Stimulated activated CD4-positive, alpha-beta T cell treated with anti-CD3 and anti-CD28 coated beads, Interleukin-2, amount 100 ng/mL, for 24 hours (primary cell): ENCODE measurements at places on chromosomes 2 and 18.

DNA sequence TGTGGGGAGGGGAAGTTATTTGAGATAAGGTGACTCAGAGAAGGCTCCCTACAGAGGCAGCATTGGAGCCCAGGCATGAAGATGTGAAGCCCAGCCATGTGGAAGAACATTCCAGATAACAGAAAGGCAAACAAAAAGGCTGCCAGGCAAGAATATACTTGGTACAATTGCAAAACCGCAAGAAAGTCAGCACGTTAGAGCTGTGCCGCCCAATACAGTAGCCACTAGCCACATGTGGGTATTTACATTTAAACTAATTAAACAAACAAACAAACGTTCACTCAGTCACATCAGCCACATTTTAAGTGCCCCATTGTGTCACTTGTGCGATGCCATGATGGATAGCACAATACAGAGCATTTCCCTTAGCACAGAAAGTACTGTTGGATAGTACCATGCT is 179.6 kb downstream of the SATB2 start:
- no peak for DNase-seq

DNA sequence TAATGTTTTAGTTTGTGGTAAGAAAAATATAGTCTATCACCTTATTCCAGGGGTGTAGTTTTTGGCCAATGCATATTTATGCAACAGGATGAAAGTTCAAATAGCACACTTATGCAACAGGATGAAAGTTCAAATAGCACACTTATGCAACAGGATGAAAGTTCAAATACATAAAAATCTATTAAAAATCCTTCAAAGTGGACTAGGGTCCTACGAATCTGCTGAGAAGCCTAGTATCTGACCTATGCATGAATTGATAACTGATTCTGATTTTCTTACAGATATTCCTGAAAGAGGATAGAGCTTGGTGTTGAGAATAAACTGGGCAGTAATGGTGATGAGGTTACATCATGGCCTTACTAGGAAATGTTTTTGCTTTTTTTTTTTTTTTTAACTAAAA is 2.8 kb downstream of the PECR start:
- no peak for DNase-seq

GRCh38 chr2:189142893-189143759 is 36.4 kb downstream of the COL5A2 start:
- peak; percentile 53 for DNase-seq

- no peak for DNase-seq
Observed at GRCh38 chr2:109659396-109660045, 45.4 kb downstream of the SOWAHC start.

- no peak for DNase-seq
Observed at GRCh38 chr2:56267415-56267788, 83.6 kb downstream of the CCDC85A start.

- DNase-seq: no peak
Observed at GRCh38 chr2:42754021-42754775, 9.7 kb downstream of the OXER1 start.

DNA sequence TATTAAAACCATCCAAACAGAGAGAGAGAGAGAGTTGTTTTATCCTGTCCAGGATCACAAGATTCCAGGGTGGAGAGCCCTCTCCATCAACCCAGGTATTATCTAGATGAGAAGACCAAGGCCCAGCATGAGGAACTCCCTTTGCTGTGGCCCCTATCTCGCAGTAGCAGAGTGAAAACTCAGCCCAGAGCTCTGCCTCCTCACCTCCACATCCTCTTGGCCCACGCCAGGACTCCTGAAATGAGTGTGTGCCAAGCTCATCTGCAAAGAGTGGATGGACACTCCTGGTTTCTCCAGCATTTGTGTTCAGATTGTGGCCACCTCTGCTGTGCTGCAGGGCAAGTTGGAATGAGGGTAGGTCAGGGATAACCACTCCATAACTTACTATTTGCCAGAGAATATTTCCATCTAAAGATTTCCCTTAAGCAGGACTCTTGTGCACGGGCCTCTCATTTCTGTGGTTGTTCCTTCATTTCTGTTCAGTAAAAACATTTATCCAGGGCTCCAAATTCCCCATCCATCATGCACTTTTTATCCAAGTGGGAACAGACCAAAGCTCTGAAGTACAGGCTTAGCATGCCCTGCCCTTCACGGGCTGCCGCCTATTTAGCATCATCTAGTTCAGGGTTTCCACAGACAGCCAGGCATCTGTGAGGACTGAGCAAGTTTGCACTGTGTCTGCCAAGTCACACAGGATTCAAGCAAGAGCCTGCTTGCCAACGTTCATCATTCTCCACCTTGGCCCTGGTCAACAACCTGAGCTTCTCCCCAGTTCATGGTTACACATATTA is 583.2 kb upstream of the ID2 start:
- DNase-seq: no peak

GRCh38 chr2:170504810-170505145 is 210.4 kb upstream of the SP5 start:
- no peak for DNase-seq

GRCh38 chr18:30689216-30689615 is 353.3 kb downstream of the DSC3 start:
- DNase-seq: no peak

DNA sequence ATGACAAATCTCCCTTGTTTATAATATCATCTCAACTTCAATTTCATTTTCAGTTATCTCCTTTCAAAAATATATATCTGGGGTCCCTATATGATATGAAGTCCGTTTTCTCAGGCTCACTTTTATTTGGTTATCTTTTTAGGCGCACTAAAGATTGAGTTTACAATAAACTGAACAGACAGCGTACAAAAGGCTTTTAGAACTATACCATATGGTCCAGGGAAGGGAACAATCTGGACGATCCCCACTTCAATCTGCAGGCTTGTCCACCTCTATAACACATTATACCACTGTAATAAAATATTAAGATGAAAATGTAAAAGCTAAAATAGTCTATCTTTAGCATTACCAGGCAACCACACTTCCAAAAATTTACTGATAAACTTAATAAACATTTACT is 289.9 kb downstream of the ZEB2 start:
- DNase-seq: no peak

- no peak for DNase-seq
Observed at GRCh38 chr2:224901121-224901676, 141.1 kb downstream of the DOCK10 start.

DNA sequence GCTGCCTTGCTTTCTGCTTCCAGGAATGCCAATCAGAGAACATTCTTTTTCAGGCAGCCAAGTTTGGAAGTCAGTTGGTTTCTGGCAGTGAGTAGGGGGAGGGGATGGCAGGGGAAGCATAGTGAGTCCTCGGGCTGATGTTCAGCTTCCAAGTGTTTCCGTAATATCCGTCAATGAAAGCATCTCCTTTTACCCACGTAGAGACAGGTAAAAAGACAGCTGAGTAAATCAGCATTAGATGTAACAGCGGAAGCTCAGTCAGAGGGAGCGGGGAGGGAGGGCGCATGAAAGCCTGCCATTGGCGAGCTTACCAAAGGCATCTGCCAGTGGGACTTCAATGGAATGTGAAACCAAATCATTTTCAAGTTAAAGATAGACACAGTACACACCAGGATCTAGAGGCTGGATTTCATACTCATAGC is 117.1 kb upstream of the DTNA start:
- no peak for DNase-seq

GRCh38 chr2:169900686-169901085 is 73.4 kb downstream of the UBR3 start:
- DNase-seq: no peak

DNA sequence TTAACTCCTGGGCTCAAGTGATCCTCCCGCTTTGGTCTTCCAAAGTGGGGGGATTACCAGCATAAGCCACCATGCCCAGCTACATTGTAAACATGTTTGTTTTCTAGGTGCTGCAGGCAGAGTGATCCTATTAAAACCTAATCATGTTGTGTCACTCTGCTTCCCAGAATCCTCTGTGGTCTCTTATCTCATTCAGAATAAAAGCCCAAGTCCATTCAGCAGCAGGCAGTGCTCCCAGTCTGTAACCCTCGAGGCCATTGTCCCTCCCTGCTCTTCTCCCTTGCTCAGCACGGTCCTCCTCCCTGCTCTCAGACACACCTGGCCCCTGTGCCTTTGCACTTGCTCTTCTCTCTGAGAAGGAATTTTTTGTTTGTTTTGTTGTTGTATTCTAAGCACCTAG is 11.1 kb upstream of the CABYR start:
- DNase-seq: no peak

DNA sequence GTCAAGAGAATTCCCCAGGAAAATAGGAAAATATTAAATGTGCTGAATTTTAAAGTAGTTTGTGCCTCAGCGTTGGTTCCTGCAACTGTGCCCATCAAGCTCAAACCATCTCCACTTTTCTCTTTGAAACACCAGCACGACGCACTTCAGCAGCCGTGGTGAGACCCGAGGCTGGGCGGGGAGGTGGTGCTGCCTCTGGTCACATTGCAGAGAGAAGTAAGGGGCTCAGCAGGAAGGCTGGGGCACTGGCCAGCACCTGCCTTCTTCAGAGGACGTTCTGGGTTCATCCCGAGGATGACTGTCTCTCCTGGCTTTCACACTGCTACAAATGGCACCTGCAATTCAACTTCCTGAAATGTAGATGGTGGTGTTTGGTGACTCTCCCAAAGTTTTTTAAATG is 323.7 kb upstream of the SALL3 start:
- DNase-seq: no peak

- DNase-seq: peak; percentile 66
Observed at GRCh38 chr2:35410431-35411061, 945.0 kb upstream of the CRIM1 start.

GRCh38 chr2:43438858-43439655 is 156.8 kb downstream of the THADA start:
- DNase-seq: no peak

GRCh38 chr2:31973665-31974064 is 37.1 kb downstream of the MEMO1 start:
- no peak for DNase-seq
